ENCODE measurements at places on chromosomes 7 and 10.

- DNase-seq: no peak
Measured at GRCh38 chr10:13724484-13724883, 137.7 kb downstream of the PRPF18 start.

DNA sequence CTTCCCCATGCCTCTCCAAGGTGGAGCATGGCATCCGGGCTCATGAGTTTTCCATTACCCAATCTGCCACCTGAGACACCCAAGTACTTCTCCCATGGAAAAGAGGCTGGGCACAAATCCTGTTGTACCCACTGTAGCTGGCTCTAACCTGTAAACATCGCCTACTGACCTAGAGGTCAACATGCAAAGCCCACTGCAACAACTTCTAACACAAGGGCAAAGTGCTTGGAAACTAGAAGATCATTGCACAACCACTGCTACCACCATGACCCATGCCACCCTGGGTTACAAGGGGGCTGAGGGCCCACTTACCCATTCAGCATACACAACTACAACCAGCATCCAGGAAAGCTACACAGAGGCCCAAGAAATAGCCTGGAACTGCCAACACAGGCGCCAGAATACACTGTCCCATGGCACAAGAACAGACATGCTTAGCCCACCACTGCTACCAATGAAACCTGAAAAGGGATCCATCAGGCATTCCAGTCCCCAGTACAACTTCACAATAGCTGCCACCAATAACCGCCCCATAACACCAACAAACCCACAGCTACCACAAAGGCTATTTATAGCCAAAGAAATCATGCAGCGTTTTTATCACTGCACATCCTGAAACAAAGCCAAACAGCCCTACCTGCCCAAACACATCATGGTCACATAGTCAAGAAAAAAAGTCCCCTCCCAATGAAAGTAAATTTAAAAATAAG lies 63.4 kb downstream of the RNF32 start:
- DNase-seq: no peak

DNA sequence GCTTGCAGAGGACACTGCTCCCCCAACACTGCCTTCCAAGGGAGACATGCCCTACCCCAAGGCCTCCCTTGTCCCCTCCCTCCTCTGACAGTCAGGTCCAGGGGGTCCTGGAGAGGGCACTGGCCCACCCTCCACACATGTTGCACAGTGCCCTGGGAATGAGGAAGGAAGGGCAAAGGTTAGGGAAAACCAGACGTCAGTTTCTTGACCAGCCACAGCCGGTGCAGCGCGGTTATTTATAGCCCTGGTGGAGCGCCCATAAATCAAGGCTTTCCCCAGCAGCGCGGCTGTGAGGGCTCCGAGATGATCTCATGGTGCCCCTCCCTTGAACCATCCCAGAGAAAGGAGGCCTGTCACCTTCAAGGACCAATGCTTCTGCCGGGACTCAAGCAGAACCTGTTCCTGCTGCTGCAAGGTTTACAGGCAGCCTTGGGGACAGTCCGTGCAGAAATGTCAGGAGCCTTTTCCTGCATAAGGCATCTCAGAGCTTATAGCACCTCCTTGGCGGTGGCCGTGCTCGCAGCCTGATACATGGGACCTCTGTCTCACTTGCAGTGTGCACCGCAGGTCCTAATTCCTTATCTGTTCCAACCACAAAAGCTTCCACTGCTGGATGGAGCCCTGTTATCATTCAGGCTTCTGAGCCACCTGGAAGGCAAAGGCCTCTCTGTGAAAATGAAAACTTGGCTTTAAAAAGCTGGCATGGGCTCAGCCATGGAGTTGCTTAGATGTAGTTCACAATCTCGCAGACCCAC lies 127.3 kb downstream of the LHPP start:
- no peak for DNase-seq

- no peak for DNase-seq
Measured at GRCh38 chr10:69839696-69840345, 38.1 kb downstream of the COL13A1 start.

GRCh38 chr10:119303886-119304285 lies 96.5 kb downstream of the GRK5 start:
- no peak for DNase-seq

GRCh38 chr10:108783897-108784296 lies 1139.4 kb downstream of the XPNPEP1 start:
- no peak for DNase-seq

DNA sequence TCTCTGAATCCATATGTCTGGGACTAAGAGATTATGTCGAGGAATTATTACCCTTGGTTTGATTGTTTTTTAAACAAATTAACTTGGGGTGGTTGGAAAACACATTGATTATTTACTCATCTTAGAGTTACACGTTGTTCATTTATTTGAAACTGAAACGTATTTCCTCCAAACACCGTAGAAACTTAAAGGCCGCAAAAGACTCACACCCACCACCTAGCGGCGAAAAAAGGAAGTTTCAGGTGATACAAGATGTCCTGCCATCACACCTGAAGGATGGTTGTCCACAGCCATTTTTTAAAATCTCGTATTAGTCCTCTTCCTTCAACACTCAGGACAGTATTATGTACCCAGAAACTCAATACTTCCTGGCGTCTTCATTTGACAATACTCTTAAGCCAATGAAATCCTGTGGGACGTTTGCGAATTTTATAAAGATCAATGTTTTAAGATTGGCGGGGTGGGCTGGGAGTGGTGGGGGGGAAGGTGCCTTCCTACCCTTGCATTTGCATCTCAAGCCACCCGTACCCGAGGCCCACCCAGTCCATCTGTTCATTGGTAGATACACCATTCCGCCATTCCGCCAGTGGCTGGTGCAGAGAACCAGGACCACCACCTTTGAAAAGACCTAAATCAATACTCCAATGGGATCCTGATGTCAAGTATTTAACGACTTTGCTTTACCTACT lies 1.4 kb upstream of the LCOR start:
- DNase-seq: peak; percentile 30

- no peak for DNase-seq
Measured at GRCh38 chr7:35374858-35375257, 121.0 kb upstream of the TBX20 start.

- DNase-seq: no peak
Measured at GRCh38 chr10:29120216-29120615, 168.7 kb upstream of the LYZL1 start.

- DNase-seq: no peak
Measured at GRCh38 chr7:102222445-102222844, 64.2 kb upstream of the SH2B2 start.

DNA sequence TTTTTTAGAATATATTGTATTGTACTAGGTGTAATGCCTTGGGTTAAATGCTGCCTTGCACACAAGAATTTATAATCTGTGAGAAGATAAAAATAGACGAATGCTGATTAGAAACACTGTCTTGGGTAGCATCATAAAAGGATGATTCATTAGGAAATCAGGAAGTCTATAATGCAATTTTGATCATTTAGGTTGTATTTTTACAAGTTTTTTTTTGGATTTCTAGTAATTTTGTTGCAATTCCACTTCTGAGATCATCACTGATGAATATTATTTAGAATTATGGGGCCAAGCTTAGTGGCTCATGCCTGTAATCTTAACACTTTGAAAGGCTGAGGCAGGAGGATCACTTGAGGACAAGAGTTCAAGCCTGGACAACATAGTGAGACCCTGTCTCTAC lies 29.6 kb downstream of the WBP1L start:
- no peak for DNase-seq

DNA sequence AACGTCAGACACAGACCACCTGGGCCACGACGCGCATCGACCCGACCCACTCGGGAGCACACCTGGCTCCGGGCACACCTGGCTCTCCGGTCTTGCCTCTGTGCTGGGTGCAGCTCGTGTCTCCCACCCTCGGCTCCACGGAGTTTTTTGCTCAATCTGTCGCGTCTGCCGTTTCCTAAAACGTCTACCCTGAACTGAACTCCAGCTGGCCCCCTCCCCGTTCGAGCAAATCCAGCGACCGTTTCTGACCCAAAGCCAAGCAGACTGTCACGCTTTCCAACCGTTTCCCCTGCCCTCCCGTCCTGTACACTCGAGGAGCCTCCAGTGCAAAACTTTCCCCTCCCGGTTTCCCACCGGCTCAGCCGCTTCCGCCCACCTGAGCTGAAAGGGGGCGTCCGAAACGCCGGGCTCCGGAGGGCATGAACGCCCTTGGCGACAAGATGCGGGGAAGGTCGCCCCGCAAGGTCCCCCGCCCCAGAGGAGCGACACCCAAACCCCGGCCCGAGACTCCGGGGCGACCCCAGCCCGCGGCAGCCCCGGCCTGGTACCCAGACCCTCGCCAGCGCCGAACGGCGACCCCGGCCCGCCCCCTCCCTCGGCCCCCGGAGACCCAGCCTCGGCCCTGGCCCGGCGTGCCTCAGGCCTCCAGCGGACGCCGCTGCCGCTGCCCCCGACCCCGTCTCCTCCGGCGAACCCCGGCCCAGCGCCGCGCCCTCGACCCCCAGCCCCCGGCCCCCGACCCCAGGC lies 557 bp downstream of the CYTH3 start:
- DNase-seq: no peak

DNA sequence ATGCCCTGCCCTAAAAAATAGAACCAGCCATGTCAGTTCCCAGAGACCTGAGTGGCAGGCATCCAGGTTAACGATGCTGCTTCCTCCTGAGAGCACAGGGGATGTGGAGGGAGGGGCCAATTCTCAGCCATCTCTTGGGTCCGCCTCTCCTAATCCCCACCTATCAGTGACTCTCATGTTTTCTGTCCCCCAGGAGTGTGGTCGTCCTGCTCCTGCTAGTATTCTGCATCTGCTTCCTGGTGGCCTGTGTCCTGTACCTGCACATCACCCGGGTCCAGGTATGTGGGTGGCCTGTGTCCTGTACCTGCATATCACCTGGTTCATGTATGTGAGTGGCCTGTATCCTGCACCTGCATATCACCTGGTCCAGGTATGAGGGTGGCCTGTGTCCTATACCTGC lies 105.3 kb downstream of the ADCY1 start:
- no peak for DNase-seq

- no peak for DNase-seq
Measured at GRCh38 chr10:96513305-96513697, 425 bp downstream of the TLL2 start.

- no peak for DNase-seq
Measured at GRCh38 chr7:135246191-135246825, 12.7 kb downstream of the STRA8 start.

GRCh38 chr7:157819455-157819807 lies 482.6 kb downstream of the DNAJB6 start:
- DNase-seq: no peak

GRCh38 chr10:3838460-3839437 lies 53.7 kb upstream of the KLF6 start:
- no peak for DNase-seq

GRCh38 chr7:107070710-107071109 lies 26.2 kb downstream of the PRKAR2B start:
- DNase-seq: no peak

DNA sequence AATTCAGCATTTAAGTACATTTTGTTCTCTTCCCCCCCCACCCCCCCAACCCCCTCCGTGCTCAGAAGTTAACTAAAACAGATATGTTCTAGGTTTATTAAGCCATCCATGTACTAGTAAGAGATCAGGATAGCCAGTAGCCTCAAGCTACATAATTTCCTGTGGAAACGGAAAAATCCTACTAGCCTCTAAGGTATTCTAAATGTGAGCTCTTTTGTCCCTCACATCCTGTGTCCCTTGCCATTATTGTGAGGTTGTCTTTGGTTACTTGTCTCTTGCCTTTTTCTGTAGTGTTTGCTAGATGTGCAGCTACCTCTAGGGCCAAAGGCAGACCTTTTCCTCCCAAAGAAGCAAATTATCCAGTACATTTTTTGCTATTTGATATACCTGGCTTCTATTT lies 92.1 kb downstream of the BTRC start:
- no peak for DNase-seq

DNA sequence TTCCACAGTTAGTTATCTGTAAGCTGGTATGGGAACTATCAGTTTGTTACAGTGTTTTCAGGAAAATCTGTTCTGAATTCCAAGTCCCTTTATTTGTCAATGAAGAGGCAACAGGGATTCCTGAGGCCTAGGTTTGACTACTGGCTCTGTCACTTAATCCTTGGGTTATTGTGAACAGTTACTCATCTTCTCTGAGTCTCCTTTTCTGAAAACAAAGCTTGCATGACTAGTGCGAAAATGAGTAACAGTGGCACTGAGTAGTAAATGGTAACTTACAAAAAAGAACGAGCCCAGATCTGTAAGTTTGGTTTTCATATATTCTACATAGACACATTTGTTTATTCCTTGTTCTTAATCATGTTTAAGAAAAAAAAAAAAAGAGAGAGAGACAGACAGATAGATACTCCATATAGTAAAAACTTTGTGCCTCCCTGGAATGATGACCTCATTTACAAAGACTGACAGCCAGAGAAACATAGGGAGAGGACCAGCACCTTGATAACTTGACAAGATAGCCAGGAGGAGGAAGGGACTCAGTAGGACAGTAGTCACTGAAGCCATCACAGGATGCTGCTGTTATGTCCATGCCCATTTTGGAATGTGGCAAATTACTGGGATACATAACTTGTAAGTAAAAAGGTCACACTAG lies 1.9 kb downstream of the MRPS33 start:
- DNase-seq: no peak

Measured in GF-D8 (cell line).